ENCODE measurements at places on chromosomes 4 and X.

DNA sequence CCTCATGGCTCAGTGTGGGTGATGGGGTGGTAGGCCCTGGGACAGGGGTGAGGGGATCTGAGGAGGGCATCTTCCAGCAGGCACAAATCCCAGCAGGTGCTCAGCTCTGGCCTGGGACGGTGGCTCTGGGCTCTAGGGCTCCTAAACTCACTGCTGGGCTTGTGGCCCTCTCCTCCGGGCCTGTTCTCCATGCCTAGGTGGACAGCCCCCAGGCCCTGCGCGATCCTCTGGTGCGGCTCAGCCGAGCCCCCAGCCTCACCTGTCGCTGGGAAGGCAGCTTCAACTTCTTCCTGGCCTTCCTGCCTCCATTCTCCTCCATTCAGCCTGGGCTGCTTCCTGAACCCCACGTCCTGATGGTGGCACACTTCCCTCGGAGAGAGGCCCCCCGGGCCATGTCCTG is 19.3 kb upstream of the FGFR3 start:
- DNase-seq, result no peak

DNA sequence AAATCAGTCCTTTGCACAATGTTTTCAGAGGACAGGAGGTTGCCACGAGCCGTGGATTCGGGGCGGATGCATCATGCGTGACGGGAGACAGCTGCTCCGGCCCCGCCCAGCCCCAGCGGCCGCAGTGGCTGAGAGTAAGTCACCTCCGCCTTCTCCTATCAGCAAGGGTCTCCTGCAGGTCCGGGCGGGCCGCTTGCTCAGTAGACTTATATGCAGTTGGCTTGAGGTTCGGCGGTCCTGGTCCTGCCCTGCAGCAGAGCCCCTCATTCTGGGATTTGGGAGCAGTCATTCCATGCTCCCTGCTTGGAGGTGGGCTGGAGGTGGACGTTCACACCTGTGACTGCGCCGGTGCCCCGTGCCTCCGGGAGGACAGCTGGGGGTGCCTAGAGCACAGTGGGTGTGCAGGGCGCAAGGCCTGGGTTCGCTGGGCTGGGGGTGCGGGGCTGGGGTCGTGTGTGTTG is 86.3 kb upstream of the ADRA2C start:
- DNase-seq, result no peak

DNA sequence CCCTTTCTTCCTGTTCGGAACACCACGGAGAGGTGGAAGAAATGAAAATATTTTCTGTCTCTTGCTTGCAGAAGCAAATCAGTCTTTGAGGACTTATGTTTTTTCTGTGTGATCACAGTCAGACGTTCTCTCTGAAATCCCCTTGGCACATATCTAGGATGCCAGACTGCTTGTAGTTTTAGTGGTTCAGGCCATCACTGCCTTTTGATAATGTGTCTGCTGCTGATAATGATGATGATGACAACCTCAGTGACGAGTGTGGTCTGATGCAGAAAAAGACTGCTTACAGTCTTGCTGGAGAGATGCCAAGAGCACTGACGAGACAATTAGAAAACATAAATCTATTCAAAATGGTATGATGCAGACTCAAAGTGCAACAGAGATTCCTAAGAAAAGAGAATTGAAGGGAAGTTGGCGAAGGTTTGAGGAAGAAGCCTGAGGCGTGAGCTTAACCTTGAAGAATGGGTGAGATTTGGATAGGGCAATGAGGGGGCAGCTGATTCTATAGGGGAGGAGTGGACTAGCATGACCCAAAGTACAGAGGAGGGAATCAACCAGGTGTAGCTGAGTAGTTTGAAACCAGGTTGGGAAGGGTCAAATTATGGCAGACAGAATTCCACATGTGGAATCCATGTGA is 7.9 kb downstream of the RAB33A start:
- no peak for DNase-seq

GRCh38 chr4:111283066-111283677 is 660.3 kb upstream of the PITX2 start:
- DNase-seq, result peak; percentile 13

- no peak for DNase-seq
Observed at GRCh38 chr4:128590034-128590740, 219.3 kb upstream of the JADE1 start.
